ENCODE measurements at places on chromosomes 6 and 20.

DNA sequence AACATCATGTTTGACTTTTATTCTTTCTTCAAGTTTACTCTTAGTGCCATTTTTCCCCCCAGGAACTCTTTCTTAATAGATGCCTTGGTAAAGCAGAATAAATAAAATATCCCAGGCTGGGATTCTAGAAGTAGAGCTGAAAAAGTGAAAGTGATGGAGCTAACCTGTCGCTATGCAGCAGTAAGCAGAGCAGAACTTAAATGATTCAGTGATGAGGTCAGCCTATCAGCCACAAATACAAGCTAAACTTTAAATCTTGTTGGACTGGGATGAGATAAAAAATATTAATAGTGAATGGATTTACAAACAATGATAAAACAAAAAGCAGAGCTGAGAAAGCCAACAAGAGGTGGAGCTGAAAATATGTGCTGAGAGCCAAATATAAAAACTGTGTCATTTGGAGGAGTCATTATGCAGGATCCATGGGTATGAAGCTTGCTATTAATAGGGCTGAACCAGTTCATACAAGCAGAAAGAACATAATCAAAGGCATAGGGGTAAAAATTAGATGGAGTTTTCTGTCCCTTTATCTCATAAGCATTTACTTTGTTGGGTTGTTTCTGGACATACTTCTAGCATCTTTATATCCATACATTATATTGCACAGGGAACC, 877.8 kb downstream of the EPHA7 start:
- DNase-seq = no peak

DNA sequence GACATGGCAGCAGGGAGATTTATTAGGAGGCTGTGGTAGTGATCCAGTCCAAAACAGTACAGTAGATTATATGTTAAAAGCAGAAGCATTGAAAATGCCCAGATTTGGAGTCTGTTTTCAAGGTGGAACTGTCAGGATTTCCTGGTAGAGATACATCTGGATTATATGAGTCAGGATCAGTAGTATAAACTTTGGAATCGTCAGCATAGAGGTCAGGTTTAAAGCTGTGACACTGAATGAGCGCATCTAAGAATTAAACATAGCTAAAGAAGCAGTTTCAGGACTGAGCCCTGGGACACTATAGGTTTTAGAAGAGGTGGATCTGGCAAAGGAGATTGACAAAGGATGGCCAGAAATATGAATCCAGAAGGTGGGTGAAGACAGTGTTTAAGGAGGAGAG, 60.4 kb downstream of the RNF144B start:
- DNase-seq = no peak

DNA sequence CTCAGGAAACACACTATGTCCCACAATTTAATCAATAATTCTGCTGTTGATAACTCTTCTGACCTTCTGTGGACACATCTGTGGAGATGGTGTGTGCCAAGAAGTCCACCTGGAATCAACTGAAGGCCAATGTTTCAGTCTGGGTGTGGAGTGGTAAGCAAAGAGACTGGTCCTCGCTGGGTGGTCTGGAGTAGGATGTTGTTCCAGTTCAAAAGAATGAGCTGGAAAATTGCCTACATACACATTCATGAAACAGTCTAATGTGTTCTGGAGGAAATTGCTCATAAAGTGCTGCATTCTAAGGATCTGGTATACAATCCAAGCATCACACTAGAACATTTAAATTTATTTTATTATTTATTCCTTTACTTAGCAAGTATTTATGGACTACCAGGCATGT, 33.9 kb upstream of the TBX18 start:
- no peak for DNase-seq

GRCh38 chr6:40877362-40877761, 161.7 kb downstream of the UNC5CL start:
- DNase-seq = no peak

GRCh38 chr6:159633196-159633595, 59.8 kb downstream of the SOD2 start:
- no peak for DNase-seq

- DNase-seq = no peak
Observed at GRCh38 chr20:56352345-56353055, 6.3 kb upstream of the FAM210B start.

DNA sequence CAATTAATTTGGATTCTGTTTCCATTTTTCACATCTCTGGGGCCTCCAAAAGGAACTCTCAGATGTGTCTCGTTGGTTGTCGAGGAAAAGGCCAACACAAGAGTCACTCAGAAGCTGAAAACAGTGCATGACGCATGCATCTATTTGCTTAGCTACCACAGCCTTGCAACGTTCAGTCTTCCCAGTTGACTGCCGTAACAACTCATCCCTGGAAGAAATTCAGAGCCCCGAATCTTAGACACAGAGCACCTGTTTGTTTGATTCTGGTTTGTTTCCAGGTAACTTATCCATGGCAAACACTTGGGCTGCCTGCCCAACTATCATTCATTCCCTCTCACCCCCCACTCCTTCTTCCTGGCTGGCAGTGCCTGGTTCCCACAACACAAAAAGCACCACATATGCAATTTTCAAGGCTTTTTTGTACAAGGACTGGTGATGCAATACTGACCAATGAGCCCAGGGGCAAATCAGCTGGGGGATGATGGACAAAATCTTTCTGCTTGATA, 60.5 kb downstream of the ZMYND8 start:
- no peak for DNase-seq

DNA sequence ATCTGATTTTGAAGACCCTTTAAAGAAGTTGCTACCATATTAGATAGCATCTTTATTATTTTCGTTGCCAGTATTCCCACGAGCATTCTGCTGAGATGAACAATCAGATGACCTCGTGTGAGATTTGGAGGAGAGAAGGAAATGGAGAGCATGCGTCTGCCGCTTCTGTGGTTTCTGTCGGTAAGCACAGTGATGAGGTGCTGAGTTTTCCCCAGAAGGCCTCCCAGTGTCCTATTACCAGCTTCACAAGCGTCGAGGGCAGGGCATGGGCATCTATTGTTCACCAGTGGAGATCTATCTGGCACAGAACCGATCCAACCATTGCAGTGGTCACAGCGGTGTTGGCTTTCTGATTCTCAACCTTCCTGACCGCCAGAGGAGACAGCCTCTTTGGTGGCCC, 29.4 kb downstream of the TRAF3IP2 start:
- DNase-seq = no peak

- DNase-seq = no peak
Observed at GRCh38 chr6:137291441-137291840, 72.3 kb upstream of the IFNGR1 start.

GRCh38 chr6:11681357-11681756, 97.2 kb downstream of the ADTRP start:
- DNase-seq = no peak

Data from activated gamma-delta T cell treated with anti-CD3 and anti-CD28 coated beads, Interleukin-2, amount 50 U/mL, for 16 hours (primary cell).